ENCODE measurements at places on chromosomes 5 and 9. TPM values are rescaled to one million over a fixed set of nuclear protein-coding genes. Genes with fewer than 3 reads are reported as not detected.

The LIFR gene
- total RNA-seq = 0.23 TPM

GRCh38 chr5:55441107-55441771, 93.5 kb downstream of the PLPP1 start:
- DNase-seq = no peak

DNA sequence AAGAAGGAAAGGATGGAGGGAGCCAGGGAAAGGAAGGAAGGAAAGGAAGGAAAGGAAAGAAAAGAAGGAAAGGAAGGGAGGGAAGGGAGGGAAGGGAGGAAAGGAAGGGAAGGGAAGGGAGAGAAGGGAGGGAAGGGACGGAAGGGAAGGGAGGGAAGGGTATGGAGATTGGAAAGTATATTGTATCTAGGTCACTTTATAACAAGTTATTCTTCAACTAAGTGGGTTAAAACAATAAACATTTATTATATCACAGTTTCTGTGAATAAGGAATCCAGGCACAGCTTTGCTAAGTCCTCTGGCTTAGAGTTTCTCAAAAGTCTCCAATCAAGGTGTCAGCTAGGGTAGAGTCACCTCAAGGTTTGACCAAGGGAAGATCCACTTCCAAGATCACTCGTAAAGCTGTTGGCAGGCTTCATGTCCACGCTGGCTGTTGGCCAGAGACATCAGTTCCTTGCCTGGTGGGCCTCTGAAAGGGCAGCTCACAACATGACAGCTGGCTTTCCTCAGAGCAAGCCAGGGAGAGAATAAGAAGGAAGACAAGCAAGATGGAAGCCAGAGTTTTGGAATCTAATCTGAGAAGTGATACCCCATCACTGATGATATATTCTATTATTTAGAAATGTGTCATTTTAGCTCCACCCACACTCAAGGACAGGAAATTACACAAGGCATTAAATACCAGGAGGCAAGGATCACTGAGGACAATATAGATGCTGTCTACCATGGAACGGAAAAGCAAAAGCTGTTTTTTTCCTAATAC, 105.1 kb downstream of the DEPDC1B start:
- no peak for DNase-seq

GRCh38 chr5:109656829-109657228, 32.9 kb upstream of the MAN2A1 start:
- DNase-seq = peak; percentile 56

DNA sequence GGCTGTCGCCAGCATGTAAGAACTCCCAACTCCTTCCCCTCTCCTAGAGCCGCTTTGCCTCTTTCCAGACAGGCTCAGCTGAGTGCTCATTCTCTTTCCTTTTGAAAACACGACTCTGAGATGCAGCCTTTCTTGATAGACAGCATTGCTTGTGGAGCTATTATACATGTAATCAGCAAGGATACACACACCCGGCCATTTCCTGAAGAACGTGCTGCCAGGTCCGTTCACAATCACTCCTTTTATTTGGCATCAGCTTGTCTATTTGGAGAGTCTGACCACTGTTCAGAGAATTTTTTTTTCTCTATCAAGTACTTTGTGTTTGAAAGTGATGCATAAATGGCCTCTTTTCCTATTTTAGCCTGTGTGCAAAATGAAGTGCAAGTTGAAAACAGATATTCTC, 328.7 kb downstream of the MARCHF11 start:
- DNase-seq = no peak

GRCh38 chr5:112866739-112867138, 5.7 kb downstream of the SRP19 start:
- DNase-seq = no peak

- DNase-seq = no peak
Observed at GRCh38 chr9:109792951-109793546, 13.1 kb downstream of the PALM2AKAP2 start.

All from CD4-positive, alpha-beta memory T cell (primary cell).